ENCODE measurements at places on chromosomes 12 and 14. TPM values are rescaled to one million over a fixed set of nuclear protein-coding genes. Genes with fewer than 3 reads are reported as not detected.

CMTM5 gene
- not detected for total RNA-seq

PROX2 gene
- not detected for total RNA-seq

PARPBP gene
- total RNA-seq, result 10.2 TPM

IFNG-AS1 gene
- not detected for total RNA-seq

CELA1 gene
- not detected for total RNA-seq
